ENCODE measurements at places on chromosomes 7 and 10.

DNA sequence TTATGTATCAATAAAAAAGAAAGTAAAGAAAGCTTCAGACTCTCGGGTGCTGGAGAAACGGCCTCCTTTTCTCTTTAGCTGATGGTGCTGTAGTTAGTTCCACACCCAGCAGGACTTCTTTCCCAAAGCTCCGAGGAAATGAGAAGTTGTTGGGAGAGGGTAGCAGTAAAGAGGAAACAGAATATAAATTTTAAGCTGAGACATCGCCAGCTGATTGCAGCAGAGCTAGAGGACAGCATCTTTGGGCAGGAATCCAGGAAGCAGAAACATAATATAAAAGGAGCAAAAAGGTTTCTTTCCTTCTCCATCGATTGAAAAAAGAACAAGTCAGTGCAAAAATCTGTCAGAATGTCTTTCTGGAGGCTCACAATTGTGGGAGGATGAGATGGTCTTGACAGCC is 616.9 kb upstream of the FOXK1 start:
- DNase-seq, result no peak

DNA sequence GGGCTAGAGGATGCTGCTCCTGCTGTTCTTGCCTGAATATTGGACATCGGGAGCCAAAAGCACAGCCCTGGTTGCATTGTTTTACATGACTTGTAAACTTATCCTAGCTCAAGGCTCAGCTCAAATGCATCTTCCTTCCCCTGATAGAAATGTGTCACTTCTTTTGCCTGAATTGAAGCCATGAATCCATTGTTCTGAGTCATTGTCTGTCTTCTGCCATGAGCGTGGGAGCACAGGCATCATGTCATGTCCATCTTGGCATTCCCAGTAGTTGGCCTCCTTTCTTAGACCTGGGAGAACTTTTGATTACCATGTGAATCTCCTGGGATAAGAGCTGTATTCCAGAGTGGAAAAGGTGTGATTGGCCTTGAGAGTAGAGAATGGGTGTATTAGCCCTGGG is 54.1 kb upstream of the OPN4 start:
- no peak for DNase-seq

GRCh38 chr10:132399117-132400035 is 2.4 kb downstream of the PWWP2B start:
- DNase-seq, result no peak

- DNase-seq, result no peak
Measured at GRCh38 chr10:5832946-5833345, 19.7 kb upstream of the GDI2 start.

- no peak for DNase-seq
Measured at GRCh38 chr7:157497367-157497743, 160.6 kb downstream of the DNAJB6 start.

DNA sequence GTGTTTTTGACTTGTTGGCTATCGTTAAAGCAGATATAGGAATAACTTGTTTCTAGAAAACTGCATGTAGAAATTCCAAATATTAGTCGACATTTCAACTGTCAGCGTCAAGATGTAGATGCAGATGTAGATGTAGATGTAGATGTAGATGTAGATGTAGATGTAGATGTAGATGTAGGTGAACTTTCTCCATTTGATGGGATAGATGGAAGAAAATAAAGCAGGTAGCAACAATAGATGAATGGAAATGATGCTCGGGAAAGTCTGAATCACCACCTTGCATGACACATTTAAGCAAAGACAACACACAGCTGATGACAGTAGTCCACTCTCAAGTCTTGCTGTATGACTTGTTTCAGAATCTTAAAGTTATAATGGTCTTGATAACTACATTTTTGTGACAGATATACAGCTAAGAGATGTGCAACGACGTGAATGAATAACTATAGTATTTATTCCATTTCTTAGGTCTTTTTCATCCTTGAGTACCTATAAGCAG is 53.5 kb downstream of the SND1 start:
- DNase-seq, result no peak

DNA sequence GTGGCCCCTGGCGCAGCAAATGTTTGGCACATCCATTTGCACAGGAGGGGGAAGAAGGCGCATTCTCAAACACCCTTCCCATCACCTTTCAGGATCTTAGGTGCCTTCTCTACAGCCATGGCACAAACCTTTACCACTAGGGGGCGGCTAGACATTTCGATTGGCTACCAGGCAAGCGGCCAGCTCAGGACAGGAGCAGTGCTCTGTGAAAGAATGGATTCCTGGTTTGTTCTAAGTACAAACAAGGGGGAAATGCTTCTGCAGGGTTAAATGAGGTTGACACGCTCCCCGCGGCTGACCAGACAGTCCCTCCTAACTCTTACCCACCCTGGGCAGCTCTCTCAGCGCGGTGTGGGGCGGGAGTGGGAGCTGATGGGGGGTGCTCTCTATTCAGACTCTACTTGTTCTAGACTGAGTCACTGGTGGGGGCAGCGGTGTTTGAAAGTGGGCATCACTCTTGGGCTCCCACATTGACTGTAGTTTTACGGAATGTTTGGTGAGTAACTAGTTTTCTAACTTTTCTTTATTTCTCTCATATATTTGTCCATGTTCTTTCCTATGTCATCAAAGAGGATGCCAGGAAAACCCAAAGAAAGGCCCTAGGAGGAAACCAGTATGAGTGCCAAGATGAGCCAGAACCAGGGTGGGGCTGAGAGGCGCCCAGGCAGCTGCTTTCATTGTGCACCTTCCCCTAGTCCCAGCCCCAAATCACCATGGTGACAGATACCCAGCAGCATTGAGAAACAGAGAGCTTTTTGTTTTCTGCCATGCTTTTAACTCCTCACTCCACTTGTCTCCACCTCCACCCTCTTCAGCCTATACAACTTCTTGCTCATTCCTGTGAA is 61.4 kb upstream of the GPR158 start:
- DNase-seq, result peak; percentile 73

GRCh38 chr10:108783897-108784296 is 1139.4 kb downstream of the XPNPEP1 start:
- no peak for DNase-seq

DNA sequence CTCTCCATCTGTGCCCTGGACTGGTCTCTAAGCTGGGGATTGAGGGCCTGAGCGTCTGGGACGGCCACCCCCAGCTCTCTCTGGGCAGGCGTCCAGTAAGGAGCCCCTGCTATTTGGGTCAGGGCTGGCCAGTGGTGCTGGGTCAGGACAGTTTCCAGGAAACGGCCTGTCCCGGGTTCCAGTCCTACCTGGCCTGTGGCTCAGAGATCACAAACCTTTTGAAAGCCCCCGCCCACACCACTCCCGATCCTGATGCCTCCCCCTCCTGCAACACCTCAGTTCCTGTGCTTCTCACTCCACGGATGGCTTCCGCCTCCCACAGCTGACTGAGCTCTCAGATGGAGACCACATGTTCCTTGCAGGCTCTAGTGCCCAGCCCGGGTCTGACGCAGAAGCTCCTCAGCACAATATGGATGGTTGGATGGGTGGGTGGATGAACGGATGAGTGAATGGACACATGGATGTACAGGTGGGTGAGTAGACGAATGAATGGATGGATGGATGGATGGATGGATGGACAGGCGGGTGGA is 91.7 kb upstream of the PDGFA start:
- DNase-seq, result no peak

DNA sequence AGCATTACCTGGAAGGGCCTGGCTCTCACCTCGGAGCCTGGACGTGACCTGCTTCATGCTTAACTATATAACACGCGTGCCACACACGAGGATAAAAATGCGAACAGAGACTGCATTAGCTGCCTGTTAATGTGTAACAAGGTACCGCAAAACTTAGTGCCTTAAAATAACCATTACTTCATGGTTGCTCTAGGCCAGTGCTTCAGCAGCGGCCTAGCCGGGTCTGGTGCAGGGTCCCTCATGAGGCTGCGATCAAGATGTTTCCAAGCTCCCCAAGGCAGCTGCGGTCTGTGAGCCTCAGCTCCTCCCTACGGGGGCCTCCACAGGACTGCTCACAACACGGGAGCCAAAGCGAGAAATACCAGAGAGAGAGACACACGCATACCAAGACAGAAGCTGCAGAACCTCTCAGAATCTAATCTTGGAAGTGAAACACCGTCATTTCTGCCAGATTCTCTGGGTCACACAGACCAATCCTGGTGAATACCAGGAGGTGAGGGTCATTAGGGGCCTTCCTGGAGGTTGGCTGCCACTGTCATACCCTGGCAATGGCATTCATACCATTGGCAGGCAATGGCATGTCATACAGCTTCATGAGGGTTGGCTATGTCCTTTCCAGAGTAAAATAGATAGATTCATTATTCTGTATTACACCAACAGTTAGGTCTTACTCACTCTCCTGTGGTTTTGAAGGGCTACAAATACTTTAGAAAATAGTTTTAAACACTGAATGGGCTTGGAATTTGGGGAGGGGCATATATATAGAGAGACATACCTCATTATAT is 94.5 kb downstream of the HIPK2 start:
- DNase-seq, result no peak

GRCh38 chr10:115141254-115141653 is 48.1 kb downstream of the ATRNL1 start:
- DNase-seq, result no peak

GRCh38 chr7:35736725-35737124 is 41.8 kb upstream of the HERPUD2 start:
- no peak for DNase-seq

- no peak for DNase-seq
Measured at GRCh38 chr10:11178606-11179515, 161.2 kb downstream of the CELF2 start.

GRCh38 chr10:47111329-47111862 is 188.6 kb upstream of the GDF10 start:
- DNase-seq, result no peak

GRCh38 chr7:21076574-21076973 is 289.9 kb upstream of the SP8 start:
- no peak for DNase-seq

DNA sequence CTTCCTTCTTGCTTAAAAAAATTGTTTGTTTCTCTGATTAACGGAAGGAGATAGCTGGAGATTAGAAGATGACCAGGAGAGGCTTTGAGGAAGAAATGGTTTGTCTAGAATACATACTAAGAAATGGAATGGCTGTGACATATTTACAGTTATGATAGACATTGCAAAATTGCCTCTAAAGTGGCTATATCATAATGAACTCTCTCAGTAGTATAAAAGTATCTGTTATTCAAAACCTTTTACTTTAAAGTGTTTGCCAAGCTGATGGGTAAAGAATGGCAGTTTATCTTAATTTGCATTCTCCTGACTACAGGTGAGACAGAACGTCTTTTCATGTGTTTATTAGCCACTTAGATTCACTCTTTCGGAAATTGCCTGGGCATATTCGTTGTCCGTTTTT is 28.7 kb downstream of the LRGUK start:
- DNase-seq, result no peak

DNA sequence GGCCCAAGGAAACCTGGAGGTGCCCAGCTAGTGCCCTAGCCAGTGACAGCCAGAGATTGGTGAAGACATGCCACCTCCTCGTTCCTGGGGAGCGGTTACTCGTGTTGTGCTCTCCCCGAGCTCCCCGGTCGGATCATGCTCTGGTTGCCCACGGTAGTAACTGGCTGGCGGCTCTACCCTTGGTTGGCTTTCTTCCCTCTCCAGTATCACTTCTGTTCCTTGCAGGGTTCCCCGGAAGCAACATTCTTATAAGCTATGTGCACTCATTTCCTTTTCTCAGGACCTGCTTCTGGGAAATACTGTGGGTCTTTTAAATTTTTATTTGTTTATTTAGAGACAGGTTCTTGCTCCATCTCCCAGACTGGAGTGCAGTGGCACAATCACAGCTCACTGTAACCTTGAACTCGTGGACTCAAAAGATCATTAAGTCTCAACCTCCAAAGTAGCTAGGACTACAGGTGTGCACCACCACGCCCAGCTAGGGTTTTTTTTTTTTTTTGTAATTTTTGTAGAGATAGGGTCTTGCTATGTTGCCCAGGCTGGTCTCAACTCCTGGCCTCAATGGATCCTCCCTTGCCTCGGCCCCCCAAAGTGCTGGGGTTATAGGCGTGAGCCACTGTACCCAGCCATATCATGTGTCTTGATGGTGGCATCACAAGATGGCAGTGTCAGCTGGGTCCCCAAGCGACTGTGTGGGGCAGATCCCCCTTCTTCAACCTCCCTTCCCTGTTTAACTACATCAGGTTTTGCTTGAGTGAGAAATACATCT is 6.9 kb upstream of the CALHM1 start:
- DNase-seq, result no peak

GRCh38 chr7:151917791-151918509 is 38.3 kb upstream of the GALNTL5 start:
- DNase-seq, result no peak

- DNase-seq, result no peak
Measured at GRCh38 chr10:13180788-13181187, 19.4 kb downstream of the MCM10 start.

Measured in HTR-8/SVneo (cell line).